ENCODE measurements at places on chromosomes 4 and X.

- DNase-seq, result no peak
These were observed 9.8 kb downstream of the DGKQ start for GRCh38 chr4:963276-964225.

DNA sequence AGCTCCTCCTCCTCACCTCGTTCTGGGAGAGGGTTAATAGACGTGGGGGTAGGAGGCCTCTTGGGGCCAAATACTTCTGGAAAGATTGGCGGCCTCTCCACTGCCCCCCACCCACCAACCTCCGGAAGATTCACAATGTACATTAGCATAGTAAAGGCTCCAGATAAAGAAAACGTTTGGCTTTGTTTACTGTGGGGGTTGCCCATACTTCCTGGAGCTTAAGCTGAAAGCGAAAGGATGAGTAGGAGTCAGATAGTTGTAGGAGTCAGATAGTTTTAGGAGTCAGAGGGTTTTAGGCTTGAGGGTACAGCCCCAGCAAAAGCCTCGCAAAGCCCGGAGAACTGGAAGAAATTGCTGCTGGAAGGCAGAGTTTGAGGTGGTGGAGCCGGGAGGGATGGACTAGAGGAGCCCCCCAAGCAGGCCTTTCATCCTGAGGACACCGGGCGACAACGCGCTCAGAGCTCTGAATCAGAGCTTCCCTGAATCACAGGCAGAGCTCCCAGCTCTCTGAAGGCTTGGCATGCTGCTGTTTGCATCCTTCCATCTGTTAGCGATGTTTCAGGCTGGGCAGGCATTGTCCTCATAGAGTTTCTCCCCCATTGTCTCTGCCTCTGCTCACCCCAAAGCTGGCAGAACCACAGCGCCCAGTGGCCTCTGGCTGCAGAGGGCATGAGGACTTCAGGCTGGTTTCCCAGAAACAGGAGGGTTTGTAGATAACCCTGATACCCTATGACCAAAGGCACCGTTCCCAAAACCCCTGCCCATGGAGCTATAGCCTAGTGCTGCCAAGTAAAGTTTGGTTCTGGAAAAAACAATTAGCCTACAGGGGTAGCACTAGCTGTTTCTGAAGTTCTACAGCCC lies 280.7 kb downstream of the BCOR start:
- DNase-seq, result no peak

DNA sequence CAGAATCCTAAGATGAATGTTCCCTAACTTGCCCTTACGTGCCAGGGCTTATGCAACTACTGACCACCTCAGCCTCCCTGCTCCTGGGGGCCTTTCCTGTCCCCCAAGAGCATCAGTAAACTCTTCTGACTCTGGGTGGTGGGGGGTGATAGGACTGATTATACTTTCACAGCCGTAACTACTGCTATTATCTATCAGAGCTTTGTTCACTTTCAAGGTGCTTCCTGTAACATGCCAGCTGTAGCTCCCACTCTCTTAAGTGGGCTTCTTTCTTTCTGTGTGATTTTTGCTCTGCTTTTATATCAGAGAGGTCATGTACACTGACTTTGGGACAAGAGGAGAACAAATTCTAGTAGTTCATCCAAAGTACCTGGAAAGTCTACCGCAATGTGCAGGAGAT lies 25.3 kb downstream of the SPINK2 start:
- no peak for DNase-seq

DNA sequence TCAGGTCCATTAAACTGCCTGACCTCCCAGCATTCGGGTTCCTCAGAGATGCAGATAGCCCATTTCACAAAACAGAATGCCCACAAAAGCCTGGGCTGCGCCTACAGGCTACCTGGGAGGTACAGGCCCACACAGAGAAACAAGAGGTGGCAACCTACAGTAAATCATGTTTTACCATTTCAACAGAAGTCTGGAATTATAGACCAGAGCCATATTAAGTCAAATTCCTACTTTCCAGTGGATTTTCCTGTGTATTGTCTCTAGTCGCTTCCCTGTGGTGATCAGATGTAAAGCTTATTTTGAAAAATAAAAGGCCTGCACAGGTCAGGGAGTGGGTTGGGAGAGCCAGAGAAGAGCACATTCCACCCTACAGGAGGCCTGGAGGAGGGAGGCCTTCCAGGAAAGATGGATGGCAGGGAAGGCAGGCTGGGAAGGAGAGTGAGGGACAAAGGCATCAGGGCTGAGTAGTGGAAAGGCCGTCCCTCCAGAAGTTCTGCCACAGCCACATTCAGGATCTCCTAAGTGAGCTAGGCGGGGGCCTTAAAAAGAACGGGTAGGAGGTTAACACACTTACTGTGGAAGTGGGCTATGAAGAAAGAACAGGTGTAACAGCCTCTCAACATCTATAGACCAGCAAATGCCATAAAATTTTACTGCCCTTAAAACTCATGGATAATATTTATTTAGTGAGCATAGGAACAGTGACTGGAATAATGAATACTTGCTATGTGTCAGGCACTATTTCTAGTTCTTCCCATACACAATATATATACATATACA lies 19.0 kb upstream of the USO1 start:
- no peak for DNase-seq

DNA sequence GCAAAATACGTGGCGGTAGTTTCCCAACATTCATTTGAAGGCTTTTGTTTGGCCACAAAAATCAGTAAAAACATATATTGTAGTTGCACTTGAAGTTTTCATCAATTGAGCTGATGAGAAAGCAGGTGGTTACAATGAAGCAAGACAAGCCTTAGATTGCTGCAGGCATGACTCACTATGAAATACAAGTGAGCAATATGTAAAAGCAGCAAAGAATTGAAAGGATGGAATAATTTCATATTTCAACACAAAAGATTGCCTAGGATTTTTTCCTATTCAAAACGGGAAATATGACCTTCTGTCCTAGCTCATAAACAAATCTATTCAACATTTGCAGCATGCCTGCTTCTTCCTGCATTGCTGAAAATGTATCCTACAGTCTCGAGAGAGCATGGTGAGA lies 190.9 kb upstream of the BANK1 start:
- no peak for DNase-seq

Measured in stimulated activated CD4-positive, alpha-beta T cell treated with anti-CD3 and anti-CD28 coated beads, Interleukin-15, amount 100 ng/mL, for 1 hour (primary cell).